Hypothalamus (tissue), 51 donors: ENCODE measurements at places on chromosomes 12 and 14.

- no peak for DNase-seq
Measured at GRCh38 chr12:71627438-71628002, 36.1 kb downstream of the ZFC3H1 start.

- no peak for DNase-seq
Measured at GRCh38 chr14:40599725-40600124, 1007.0 kb upstream of the LRFN5 start.

GRCh38 chr12:11542599-11542998 lies 106.9 kb upstream of the ETV6 start:
- no peak for DNase-seq

GRCh38 chr14:72904840-72905561 lies 11.1 kb upstream of the DPF3 start:
- DNase-seq: no peak

GRCh38 chr14:54147758-54148157 lies 191.1 kb upstream of the BMP4 start:
- DNase-seq: no peak

GRCh38 chr12:40203060-40203430 lies 21.8 kb upstream of the LRRK2 start:
- no peak for DNase-seq

- DNase-seq: no peak
Measured at GRCh38 chr12:1553536-1553935, 40.8 kb downstream of the FBXL14 start.

DNA sequence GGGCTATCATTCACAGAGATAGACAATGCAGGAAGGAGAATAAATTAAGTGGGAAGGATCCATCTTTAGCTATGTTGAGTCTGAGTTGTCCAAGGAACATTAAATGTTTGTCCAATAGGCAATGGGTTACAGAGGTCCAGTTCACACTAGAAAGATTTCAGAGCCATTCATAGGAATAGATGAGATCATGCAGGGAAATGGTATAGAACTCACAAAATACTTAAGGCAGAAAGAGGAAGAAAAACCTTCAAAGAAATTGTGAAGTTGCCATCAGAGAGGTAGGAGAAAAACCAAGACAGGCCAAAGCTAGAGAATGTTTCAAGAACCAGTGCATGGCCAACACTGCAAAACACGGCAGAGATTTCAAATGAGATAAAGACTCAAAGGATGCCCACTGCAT lies 94.1 kb downstream of the PHLDA1 start:
- no peak for DNase-seq

- DNase-seq: no peak
Measured at GRCh38 chr14:55645845-55646832, 66.1 kb downstream of the KTN1 start.

GRCh38 chr12:110146986-110147385 lies 22.8 kb downstream of the IFT81 start:
- no peak for DNase-seq

DNA sequence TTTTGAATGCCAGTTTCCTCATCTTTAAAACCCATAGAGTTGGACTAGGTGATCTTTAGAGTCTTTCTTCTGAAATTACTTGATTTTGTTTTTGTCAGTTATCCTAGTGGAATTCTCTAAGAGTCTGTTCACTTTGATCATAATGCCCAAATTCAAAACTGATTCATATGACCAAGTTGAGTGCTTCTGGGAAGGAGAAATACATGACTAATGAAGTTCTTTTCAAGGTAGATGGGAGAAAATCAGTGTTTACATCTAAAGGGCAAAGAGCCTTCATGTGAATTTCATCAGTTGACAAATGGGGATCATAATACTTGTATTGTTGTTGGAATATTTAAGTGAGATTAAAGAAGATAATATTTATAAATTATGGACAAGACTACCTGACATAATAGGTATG lies 53.2 kb downstream of the ERC1 start:
- no peak for DNase-seq

- peak; percentile 78 for DNase-seq
Measured at GRCh38 chr12:109844983-109845823, 12.0 kb upstream of the TRPV4 start.

- no peak for DNase-seq
Measured at GRCh38 chr12:91613223-91613779, 430.7 kb upstream of the DCN start.

GRCh38 chr14:53035336-53036210 lies 84.7 kb upstream of the FERMT2 start:
- DNase-seq: no peak

- no peak for DNase-seq
Measured at GRCh38 chr12:79673354-79673753, 17.4 kb downstream of the PAWR start.

DNA sequence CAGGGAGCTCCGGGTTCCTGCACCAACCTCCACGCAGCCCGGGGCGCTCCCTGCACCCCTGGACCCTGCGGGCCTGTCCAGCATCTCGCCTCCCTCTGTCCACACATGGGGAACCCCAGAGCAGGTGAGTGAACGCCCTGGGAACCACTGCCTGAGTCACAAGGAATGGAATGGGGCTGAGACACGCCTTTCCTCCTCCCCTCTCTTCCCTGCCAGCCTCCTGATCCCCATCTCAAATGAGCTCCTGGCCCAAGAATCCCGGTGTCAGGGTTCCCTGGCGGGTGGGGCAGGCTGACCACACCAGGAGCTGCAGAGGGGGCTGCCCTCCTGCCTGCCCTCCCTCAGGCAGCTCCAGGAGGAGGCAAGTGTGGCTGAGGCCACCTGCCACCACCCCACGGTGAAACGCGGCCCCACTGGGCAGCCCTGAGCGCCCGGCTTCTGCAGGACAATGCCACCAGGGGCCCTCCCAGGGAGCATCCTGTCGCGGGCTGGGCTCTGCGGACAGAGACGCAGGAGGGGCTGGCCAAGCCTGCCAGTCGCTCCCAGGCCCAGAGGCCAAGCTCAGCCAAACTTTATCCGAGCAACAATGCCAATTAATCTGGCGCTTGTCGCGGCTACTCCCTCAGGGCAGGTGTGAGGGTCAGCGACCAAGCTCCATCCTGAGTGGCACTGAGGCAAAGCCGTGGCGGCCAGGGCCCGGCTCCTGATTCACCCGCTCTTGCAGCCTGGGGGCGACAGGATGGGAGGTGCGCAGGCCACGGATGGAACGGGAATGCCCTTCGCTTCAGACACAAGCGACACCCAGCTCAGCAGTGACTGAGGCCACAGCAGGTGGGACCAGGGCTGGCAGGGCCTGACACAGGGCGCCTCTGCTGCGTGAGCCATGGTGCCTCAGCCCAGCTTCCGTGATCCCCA lies 44.3 kb downstream of the GALNT9 start:
- DNase-seq: no peak

GRCh38 chr14:31930493-31931240 lies 146.4 kb upstream of the ARHGAP5 start:
- no peak for DNase-seq

GRCh38 chr14:100715803-100716202 lies 10.9 kb upstream of the DLK1 start:
- no peak for DNase-seq

GRCh38 chr14:75147423-75148071 lies 20.7 kb upstream of the NEK9 start:
- DNase-seq: peak; percentile 76
